ENCODE measurements at places on chromosomes 3 and 15. TPM values are rescaled to one million over a fixed set of nuclear protein-coding genes. Genes with fewer than 3 reads are reported as not detected.

- no peak for DNase-seq
Measured at GRCh38 chr15:31096563-31096962, 5.0 kb downstream of the TRPM1 start.

The PRKCD gene
- total RNA-seq: 15.3 TPM

GRCh38 chr15:43210172-43210745 is 10.6 kb downstream of the EPB42 start:
- no peak for DNase-seq

- no peak for DNase-seq
Measured at GRCh38 chr3:184260724-184261269, 556 bp downstream of the CAMK2N2 start.

DNA sequence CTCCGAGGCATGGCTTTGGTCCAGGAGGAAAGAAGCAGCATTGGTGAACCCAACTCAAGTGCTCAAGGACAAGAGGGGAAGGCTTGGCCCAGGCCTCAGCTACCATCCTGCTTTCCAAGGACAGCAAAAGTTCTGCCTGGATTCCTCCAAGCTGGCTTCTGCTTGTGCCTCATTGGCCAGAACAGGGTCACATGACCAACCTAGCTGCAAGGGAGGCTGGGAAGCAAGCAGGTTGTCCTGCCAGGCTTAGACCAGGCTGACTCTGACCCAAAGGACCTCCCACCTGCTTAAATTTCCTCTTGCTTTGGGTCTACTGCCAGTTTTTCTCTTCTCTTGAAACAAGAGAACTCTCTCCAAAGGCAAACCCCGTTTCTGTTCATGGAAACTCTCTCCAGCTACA is 70.7 kb downstream of the RPN1 start:
- DNase-seq: no peak

- no peak for DNase-seq
Measured at GRCh38 chr3:50162034-50162883, 7.1 kb downstream of the SEMA3F start.

- DNase-seq: no peak
Measured at GRCh38 chr3:29693863-29694262, 413.0 kb downstream of the RBMS3 start.

- no peak for DNase-seq
Measured at GRCh38 chr15:67381416-67382045, 126.9 kb downstream of the IQCH start.

- no peak for DNase-seq
Measured at GRCh38 chr3:1774597-1774996, 324.1 kb upstream of the CNTN4 start.

- DNase-seq: no peak
Measured at GRCh38 chr3:42442640-42443039, 32.2 kb upstream of the LYZL4 start.

DNA sequence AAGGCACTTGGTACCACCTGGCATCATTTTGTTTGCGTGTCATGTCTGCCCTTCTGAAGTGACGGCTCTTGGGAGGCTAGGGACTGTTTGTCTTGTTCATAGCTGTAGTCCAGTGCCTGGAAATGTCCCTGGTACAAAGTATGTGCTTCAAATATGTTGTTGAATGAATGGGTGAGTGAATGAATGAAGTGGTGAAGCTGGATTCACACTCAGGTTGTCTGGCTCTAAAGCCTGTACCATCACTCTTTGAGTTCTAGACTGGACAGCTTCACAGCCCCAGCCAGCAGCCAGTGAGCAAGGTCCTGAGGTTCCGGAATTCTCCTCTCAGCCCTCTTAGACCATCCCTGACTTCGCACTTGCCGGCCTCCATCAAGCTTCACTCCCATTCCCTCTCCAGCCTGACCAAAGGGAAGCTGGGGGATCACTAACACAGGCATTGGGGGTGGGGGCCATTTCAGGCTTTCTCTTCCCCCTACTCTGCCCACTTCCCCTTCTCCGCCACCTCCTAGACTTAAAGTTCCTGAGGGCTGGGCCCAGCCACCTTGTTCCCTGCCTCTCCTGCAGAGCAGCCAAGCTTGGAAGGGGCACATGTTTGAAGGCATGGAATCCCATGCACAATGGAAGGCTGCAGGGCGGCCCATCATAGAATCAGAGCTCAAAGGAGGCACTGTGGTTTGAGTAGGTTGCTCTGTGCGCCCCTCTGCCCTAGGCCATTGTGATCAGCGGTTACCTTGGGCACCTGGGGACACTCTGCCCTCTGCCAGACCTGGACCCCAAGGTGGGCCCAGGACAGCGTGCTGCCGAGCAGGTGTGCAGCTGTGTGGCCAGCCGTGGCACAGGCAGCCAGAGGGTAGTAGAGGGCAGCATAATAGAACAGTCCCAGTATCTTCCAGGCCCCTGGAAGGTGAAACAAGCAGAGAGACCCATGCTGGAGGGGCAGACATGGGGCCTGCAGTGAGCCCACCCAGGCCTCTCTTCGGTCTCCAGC is 7.7 kb downstream of the STRA6 start:
- no peak for DNase-seq
